ENCODE measurements at places on chromosomes 12 and 14. TPM values are rescaled to one million over a fixed set of nuclear protein-coding genes. Genes with fewer than 3 reads are reported as not detected.

NGB gene
- total RNA-seq = not detected

GALNT16 gene
- 9.5 TPM for total RNA-seq

CD9 gene
- total RNA-seq = 6.0 TPM

C12orf54 gene
- total RNA-seq = not detected

FOXN4 gene
- 0.33 TPM for total RNA-seq

DDX24 gene
- total RNA-seq = 139 TPM

MTRFR gene
- total RNA-seq = 15.1 TPM

PLCZ1 gene
- not detected for total RNA-seq

CLEC6A gene
- not detected for total RNA-seq

OR5AU1 gene
- not detected for total RNA-seq

ASCL1 gene
- total RNA-seq = 8.3 TPM

GLT8D2 gene
- total RNA-seq = 0.80 TPM

NDUFA12 gene
- 83.9 TPM for total RNA-seq

GRIP1 gene
- total RNA-seq = 40.4 TPM

NPFF gene
- not detected for total RNA-seq

TSPAN11 gene
- total RNA-seq = 17.5 TPM

VDR gene
- 0.38 TPM for total RNA-seq

OVCH1 gene
- total RNA-seq = 0.65 TPM

ESYT1 gene
- total RNA-seq = 102 TPM

DPY19L2 gene
- total RNA-seq = 18.7 TPM

VCPKMT gene
- 11.9 TPM for total RNA-seq

PRKD1 gene
- 29.9 TPM for total RNA-seq

KRT79 gene
- total RNA-seq = not detected

PAPOLA gene
- 297 TPM for total RNA-seq

SLCO1B1 gene
- 0.17 TPM for total RNA-seq

RPL10L gene
- not detected for total RNA-seq

KRT6B gene
- not detected for total RNA-seq

TAS2R20 gene
- 3.8 TPM for total RNA-seq

SLC35F4 gene
- total RNA-seq = 0.14 TPM

SERPINA10 gene
- total RNA-seq = 2.6 TPM

CLEC2A gene
- total RNA-seq = not detected

PRB2 gene
- not detected for total RNA-seq

REM2 gene
- total RNA-seq = 11.3 TPM

PZP gene
- total RNA-seq = 0.24 TPM

PKP2 gene
- 103 TPM for total RNA-seq

CPNE8 gene
- total RNA-seq = 1.7 TPM

MIS18BP1 gene
- total RNA-seq = 40.4 TPM

LYZ gene
- total RNA-seq = 11.1 TPM

OR6C2 gene
- not detected for total RNA-seq

SOCS4 gene
- 25.0 TPM for total RNA-seq

CCDC177 gene
- total RNA-seq = 0.22 TPM

KLRG1 gene
- total RNA-seq = 8.0 TPM

DAO gene
- not detected for total RNA-seq

NINJ2 gene
- total RNA-seq = 3.0 TPM

PPM1H gene
- total RNA-seq = 25.4 TPM

PTPRQ gene
- total RNA-seq = 0.19 TPM

LRIG3 gene
- 75.3 TPM for total RNA-seq

GLT1D1 gene
- total RNA-seq = 5.7 TPM

SLC10A1 gene
- total RNA-seq = not detected

SERPINA5 gene
- total RNA-seq = 37.7 TPM

ETFBKMT gene
- 3.7 TPM for total RNA-seq

FOXG1 gene
- 1.2 TPM for total RNA-seq

PTGER2 gene
- total RNA-seq = 1.1 TPM

SDS gene
- total RNA-seq = not detected
